ENCODE measurements at places on chromosomes 7 and 10.
A peak's percentile ranks its signal among the peaks of the same experiment; 100 is the strongest.

DNA sequence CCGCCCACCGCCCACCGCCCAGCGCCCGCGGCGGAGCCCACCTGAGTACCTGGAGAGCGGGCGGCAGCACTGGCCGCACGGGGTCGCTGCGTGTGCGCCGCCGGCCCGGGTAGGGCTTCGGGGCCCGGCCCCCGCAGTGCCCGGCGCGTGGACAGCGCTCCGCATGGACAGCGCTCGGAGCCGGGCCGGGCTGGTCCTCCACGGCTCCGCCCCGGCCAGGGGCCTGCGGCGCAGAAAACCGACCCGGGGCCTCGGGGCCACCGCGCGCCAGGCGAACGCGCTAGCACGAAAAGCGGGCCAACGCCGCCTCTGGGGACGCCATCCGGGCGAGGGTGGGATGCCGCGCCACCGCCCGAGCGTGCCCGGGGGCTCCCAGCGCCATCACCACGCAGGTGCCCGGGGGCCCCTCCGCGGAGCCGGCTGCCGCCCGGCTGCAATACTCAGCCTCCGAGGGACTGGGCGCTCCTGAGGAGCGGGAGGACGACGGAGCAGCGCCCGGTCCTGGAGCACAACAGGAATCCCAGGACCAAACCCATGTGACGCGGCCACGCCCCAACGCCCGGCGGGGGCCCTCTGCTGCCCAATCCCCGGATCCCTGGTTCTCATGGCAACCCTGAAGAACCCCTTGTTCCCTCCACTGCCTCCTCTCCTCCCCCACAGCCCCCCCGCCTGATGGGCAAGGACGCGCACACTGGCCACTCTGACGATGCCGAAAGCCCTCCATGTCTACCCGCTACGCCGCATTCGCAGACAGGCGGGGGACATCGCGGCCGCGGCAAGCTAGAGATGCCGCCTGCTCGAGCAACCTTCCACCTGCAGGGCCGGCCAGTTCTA lies at the start of gene GRB10:
Gene GRB10, minus strand, starts transcription at position 522 of the 834 bp plus-strand sequence. CDS start 50,574 bp downstream, outside the sequence.
- no peak for DNase-seq

GRCh38 chr7:116075351-116076145 lies 45.0 kb upstream of the TFEC start:
- no peak for DNase-seq

DNA sequence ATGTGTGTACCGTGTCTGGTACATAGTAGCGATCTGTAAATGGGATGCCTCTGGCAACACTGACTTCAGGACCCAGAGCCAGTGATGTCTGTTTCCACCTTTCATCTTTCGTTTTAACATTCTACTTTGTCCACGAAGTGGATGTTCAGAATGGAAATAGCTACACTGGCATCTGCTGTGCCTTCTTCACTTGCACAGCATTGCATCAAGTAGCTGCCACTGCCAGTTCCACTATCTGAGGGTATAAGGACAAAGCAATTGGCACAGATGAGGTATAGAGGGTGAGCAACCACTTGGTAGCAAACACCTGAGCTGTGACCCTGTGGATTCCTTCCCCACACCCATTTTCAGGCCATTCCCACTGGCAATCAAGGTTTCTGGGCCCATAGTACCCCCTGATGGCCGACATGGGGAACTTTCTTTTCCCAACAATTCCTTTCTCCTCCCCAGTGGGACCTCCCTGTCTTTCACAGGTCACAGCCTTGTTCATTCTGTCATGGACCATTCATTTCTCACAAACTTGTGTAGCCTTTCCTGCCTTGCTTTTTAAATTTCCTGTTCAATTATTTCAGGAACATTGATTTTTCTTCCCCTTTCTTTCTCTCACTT lies 4.0 kb downstream of the ITGA8 start:
- DNase-seq = no peak

- no peak for DNase-seq
These were observed 55.9 kb downstream of the CFAP46 start for GRCh38 chr10:132886211-132887099.

GRCh38 chr10:103479135-103479534 lies at the start of gene CALHM3:
Gene CALHM3, minus strand, starts transcription at chr10:103479240. Its CDS starts 208 bp downstream, at chr10:103479032.
- no peak for DNase-seq

DNA sequence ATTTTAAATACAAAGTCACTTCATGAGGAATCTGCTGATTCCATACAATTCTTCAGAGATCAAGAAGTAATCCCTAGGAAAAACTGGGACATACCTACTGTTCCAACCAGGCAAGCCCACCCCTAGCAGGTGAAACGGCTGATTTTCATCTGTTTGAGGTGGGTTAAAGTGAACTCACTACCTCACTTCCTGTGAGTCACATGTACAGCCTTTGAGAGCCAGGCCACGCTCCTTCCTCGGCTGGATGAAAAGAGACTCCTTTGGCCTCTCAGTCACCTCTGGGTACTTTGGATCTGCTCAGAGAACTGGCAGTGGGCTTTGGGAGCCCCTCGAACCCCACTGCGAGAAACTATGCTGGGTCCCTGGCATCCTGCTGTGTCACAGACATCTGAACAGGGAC lies 68.2 kb downstream of the CHST15 start:
- no peak for DNase-seq

DNA sequence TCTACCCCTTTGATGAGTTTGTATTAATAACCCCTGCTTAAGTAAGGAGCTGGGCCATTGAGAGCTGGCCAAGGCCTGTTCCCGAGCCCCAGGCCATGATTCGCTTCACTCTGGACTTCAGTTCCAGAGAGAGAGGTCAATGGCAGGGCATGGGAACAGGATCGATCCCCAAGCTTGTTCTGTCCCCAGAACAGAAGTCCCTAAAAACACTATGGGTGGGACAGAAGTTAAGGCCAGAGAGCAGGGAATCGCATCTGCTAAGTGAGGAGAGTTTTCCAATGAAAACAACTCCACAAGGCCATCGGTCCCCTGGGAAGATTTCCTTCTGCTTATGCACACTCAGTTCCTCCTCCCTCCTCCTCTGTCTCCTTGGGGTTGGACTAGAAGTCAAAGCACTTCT lies 159.6 kb downstream of the LSM5 start:
- DNase-seq = no peak

GRCh38 chr7:75662579-75663301 lies 76.0 kb downstream of the HIP1 start:
- DNase-seq = no peak

DNA sequence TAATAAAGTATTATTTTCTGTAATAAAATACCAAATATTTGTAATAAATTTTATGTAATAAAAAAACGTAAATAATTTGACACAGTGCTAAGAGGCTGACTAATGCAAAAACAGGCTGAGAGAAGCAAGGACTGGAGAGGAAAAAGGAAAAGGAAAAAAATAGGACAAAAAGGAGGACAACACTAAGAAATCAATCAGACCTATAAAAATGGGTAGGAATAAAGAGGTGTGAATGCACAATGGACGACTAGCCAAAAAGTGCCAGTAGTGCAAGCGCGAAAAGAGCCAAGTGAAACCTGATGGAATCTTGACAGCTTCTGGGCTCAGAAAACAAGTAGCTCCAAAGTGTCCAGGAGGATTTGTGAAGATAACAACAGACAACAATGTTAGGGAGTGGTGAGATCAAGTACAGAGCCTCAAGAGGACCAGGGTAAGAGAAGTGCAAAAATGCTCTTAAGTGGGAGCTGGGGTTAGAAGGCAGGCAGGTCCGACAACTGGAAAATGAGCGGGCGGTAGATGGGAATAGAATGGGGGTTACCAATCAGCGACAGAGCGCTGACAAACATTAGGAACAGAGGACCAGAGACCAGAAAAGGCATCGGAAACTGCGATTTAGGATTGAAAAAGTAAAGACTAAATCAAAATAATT lies 1.2 kb downstream of the BRAF start:
- DNase-seq = peak; percentile 15

- no peak for DNase-seq
These were observed 27.6 kb upstream of the TAS2R16 start for GRCh38 chr7:123023126-123023525.

DNA sequence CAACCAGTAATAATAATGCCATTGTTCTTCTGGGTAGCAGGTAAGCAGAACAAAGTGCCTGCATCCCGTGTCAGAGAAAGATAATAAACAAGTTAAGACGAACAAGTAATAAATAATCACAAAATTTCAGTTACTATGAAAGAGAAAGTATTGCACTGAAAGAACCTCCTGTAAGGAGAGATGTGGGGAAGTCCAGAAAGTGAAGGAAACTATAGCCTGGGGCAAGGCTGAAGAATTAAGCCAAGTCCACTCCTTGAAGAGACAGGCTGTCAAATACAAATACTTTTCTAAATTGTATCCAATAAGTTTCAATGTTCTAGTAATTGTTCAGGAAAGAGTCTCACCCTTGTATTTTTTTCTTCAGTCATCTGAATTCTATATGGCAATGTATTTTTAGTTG lies 611.4 kb downstream of the MAGI2 start:
- no peak for DNase-seq

DNA sequence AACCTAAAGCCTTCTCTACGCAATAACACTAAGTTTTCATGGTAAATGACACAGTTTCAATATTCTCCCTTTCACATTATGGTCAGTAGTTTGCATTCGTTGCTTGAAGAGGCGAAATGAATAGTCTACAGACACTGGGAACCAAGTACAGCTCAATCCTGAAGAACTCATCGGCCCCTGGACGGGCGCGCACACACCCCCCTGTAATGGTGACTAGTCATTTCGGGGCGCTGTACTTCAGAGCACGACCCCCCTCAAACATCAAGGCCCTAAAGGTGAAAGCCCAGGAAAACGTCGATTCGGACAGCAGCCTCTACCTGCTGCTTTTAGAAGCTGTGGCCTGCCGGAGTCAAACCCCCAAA lies 1.0 kb downstream of the NT5C2 start:
- no peak for DNase-seq

DNA sequence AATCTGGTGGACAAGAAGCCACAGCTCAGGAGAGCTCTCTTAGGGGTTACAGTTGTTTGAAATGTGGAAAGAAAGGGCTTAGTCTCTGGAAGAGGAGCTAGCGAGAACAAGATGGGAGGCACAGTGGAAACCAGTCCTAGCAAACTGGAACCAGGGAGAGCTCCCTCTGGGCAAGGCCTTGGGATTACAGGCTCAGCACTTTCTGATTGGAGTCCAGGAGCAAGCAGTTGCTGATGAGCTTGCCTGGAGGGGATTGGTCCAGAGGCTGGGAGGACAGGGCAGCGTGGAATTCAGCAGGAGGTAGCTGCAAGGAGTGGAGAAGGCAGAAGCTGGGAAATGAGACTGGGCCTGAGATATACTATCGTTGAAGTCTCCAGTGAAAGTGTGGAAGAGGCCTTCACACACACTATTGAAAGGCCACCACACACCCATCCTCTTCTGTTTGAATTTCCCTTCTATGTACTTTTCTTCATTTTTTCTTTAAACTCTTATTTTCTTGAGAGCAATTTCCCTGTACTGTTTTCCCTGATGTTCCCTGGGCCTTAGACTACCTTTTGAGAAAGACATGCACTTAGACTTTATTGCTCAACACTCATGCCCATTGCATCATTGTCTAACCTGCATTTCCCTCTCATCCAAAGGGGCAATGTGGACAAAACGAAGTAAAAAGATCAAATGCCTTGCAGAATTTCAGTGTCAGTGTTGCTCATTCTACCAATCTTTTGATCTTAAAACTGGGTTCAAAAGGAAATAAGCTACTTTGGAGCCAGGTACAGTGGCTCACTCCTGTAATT lies 57.8 kb upstream of the LANCL2 start:
- no peak for DNase-seq

GRCh38 chr10:103476046-103476768 lies 2.8 kb downstream of the CALHM3 start:
- no peak for DNase-seq

GRCh38 chr7:21334906-21335305 lies 93.0 kb upstream of the SP4 start:
- DNase-seq = no peak

DNA sequence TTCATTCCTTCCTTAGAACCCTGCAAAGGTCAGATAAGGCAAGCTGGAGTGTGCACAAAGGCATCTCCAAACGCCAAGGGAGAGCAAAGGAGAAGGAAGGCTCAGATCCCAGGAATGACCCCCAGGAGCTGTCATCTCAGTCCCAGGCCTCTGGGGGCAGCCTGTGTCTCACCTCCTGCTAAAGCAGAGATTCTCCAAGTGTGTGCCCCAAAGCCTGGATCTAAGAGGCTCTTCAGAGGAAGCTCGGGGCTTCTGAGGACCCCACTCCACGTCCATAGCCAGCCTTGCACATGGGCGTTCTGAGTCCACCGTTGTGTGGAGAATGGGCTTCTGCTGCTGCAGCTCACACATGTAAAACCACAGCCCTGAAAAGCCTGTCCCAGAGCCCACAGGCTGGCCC lies 5.1 kb upstream of the GRID1 start:
- no peak for DNase-seq

- no peak for DNase-seq
These were observed 68.4 kb downstream of the TCERG1L start for GRCh38 chr10:131243076-131243475.

GRCh38 chr7:35258868-35259522 lies 5.1 kb upstream of the TBX20 start:
- no peak for DNase-seq

DNA sequence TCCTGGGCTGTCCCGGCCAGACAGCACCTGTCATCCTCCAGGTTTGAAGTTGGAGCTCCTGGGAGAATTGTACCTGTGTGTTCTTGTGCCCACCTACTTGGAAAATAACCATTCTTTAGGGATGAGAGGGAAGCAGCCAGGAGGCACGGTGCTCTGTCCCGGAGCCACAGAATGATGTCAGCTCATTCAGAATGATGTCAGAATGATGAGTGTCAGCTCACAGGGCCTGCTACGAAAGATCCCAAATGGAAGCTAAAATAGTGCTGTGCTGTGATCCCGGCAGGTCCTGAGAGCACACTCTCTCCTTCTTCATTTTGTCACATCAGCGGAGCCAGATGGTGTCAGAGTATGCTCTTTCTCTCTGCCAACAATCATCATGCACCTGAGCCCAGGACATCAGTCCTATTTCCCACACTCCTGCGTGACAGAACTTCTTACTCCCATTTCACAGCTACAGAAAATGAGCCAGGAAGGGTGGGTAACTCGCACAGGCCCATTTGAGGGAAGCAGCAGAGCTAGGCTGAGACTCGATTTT lies 8.3 kb downstream of the ABCA13 start:
- no peak for DNase-seq

GRCh38 chr7:157977717-157978496 lies 609.7 kb downstream of the PTPRN2 start:
- no peak for DNase-seq

DNA sequence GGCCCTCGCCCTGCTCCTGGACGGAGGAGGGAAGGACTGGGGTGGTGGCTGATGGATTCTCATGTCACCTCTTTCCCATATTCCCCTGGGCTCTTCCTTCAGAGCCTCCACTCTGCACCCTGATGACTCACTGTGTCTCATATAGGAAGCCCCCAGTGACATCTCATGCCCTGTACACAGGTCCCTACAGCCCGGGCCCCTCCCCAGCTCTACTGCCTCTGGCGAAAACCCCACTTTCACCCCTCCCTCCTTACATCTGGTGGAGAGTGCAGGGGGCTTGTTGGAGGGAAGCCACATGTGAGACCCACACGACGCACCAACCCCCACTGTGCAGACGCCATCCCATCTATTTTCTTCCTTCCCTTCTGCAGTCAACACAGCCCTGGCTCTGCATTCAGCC lies 72.8 kb upstream of the ZNF479 start:
- no peak for DNase-seq

DNA sequence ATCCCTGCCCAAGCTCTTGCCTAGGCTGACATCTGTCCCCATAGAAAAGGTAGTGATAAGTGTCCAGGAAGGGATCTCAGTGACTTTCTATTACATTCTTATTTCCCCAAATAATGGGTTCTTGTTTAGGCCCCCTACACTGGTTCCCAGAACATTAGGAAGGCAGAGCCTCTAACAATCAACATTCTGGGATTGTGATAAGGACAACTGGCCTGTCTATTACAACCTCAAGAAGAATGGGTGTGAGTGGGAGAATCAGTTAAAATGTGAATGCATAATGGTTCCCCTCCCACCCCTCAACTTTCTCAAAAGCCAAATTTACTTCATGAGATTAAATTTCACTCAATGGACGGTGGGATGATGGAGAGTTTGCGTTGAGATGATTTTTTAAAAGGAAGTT lies 6.4 kb upstream of the ANKRD1 start:
- no peak for DNase-seq

All from HuH-7.5 (cell line).